Activated CD8-positive, alpha-beta memory T cell treated with anti-CD3 and anti-CD28 coated beads for 24 hours (primary cell): ENCODE measurements at places on chromosomes 1 and 21.

DNA sequence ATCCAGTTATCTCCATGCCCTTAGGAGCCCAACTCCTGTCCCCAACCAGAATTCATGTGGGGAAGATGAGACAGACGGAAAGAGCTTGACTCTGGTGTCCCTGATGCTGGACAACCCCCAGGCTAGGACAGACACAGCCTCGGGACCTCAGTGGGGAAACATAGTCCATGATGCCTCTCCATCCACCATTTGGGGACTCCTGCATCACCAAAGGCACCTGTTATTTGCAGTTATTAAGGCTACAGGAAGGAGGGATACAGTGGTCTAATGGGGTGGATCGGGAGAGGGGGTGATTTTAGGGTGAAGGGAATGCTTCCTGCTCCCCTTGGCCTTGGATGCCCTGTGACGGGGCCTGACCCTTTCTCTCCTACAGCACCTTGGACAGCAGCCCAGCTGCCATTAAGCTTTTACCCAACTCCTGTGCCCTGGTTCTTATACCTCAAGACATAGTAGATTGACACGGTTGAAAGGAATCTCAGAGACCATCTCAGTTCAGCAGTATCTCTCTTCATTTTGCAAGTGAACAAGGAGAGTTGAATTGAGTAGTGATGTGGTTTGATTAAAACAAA lies 111.6 kb downstream of the MATN1 start:
- peak; percentile 26 for DNase-seq

DNA sequence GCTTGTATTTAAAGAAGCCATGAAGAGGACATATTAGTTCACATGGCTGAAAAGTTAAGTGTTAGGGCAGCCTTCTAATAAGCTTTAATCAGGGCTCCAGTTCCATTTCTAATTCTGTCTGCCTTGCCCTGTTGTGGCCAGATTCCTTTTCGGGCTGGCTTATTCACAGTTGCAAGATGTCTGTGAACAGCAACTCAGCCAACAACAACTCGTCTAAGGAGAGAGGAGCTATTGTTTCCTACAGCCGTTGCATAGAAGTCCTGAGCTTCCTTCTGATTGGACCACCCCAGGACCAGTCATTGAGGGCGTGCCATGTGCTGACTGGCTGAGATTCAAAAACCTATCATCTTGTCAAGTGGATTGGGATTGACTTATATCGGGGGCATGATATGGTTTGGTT lies 18.6 kb upstream of the COQ8A start:
- no peak for DNase-seq

GRCh38 chr1:48652334-48652733 lies 124.4 kb downstream of the BEND5 start:
- DNase-seq = no peak

DNA sequence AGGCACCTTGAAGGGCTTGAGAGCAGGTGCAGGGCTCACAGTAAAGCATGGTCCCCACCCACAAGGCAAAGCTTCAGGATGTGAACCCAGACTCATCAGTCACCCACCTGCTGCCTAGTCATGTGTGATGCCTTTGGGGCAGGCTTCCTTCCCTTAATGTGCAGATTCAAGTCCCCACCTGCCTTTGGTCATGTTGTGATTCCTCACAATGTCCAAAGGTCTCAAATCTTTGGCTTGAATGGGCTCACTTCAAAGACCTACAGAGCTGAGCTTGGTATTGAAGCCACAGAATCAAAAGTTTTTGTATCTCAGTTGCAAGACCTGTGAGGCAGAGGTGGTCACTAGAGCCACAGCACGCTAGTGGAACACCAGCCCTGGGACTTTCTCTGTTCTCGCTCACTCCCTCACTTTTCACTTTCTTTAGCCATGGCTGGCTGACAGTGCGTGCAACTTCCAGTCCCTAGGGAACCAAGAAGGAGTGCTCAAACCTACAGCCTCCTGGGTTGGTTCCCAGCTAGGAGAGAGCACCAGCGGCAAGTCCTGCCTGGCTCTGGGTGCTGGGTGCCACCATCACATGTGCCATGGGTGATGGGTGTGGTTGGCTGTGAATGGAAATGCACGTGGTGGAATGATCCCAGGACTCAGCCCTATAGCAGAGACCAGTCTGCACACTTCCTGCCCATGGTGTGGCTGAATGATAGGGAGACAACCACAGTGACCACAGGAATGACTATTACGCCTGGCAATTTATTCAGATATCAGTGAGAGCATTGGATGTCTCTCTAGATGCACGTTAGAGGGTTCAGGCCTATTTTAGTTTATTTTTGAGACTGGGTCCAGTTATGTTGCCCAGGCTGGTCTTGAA lies 26.4 kb upstream of the CLIC6 start:
- DNase-seq = no peak

DNA sequence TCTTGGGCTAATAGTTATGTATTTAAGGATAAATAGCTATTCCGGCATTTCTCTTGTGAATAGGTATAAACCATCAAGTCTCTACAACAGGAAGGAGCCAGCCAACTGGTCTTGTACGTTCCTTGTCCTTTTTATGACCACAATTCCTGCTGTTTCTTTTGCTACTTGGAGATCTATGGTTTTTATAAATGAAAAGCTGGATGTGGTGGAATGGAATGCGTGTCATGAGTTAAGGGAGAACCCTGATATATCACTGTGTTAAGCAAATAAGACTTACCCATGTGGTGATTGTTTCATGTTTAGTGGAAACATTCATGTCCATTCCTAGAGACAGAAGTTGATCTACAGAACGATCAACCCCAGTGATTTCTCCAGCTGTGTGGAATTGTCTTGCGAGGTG lies 282.1 kb downstream of the RPS6KC1 start:
- no peak for DNase-seq

GRCh38 chr1:215718575-215719287 lies 151.6 kb downstream of the KCTD3 start:
- no peak for DNase-seq
